ENCODE measurements at places on chromosomes 12 and 14. TPM values are rescaled to one million over a fixed set of nuclear protein-coding genes. Genes with fewer than 3 reads are reported as not detected.

DNA sequence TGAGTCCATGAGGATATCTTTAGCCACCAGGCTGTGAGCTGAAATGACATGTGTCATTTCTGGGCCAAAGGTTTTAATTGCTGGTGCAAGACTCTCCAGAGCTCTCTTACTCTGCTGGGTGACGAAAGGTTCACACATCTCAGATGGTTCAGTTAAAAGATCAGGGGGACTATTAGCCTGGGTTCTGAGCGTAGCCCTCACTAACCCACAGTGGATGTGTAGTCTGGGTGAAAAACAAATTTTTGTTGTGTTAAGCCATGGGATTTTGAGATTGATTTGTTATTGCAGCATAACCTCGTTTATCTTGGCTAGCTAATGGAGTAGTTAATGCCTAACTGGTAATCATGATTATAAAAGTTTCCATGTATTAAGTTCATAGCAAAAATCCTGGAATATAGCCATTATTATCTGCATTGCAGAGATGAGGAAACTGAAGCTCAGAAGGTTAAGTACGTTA, 251.5 kb downstream of the RMST start:
- no peak for DNase-seq
- no peak overlapping the region for H3K27ac ChIP-seq
- H3K4me3 ChIP-seq, result no peak overlapping the region

DNA sequence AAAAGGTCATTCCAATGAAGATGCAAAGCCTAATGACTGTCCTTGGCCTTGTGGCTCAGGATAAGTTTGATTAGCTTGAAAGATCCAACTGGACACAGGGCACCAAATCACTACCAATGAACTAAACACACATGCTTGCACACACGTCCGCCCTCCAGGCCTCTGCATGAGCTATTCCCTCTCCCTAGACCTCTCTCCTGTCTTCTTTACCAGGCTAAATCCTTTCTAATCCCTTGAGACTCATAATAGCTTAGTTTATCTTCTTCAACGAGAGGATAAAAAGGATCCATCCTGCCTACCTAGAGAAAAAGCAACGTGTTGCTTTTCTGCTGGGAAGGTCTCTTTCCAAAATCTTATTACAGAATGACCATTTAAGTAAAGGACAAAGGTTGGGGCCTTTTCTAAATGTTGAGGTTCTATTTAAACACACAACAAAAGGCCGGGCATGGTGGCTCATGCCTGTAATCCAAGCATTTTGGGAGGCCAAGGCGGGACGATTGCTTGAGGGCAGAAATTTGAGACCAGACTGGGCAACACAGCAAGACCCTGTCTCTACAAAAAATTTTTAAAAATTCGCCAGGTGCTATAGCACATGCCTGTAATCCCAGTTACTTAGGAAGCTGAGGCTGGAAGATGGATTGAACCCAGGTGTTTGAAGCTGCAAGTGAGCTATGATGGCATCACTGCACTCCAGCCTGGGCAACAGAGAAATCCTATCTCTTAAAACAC, 22.4 kb downstream of the PXN start:
- peaks cover 2% of the 10 kb centered on the region for H3K36me3 ChIP-seq
- H3K27me3 ChIP-seq, result no peaks in the 10 kb centered on the region

GRCh38 chr14:99035712-99036610, 236.0 kb downstream of the BCL11B start:
- H3K4me3 ChIP-seq, result no peak overlapping the region
- DNase-seq, result no peak
- peaks cover 14% of the 10 kb centered on the region for H3K4me1 ChIP-seq
- H3K27ac ChIP-seq, result no peak overlapping the region
- no peaks in the 10 kb centered on the region for H3K36me3 ChIP-seq

Gene OTUB2
- total RNA-seq, result 4.1 TPM

Gene KCNC2
- total RNA-seq, result 3.2 TPM

DNA sequence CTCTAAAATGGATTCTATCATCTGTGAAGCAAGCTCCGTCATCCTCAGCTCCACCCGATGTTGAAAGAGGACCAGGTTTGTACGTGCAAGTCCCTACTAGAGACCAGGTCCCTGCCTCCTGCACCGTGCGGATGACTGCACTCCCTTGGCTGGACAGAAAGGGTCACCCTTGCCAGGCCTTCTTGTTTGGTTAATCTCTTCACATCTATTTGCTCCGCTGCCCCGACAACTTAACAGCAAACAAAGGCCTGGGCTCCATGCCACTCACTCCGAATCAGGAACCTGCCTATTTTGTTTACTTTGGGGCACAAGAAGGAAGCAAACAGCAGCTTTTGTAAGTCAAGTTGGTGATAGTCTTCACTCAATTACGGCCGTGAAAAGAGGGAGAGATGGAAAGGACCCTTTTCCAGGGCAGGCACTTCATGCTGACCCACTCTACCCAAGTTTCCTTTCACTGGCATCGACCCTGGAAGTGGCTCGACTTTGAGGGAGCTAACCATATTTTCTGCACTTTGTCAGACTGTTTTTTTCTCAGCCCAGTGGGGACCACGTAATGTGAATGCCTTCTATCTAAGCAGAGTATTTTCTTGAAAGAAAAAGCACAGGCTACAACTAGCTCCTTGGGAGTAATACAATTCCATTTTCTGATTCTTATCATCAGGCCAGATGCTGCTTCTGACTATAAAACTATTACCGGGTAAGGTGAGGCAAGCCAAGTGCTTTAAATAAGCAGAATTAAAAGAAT, 202.6 kb downstream of the FOXN3 start:
- no peak overlapping the region for H3K4me3 ChIP-seq
- H3K27me3 ChIP-seq, result no peaks in the 10 kb centered on the region
- peak overlapping the region; percentile 61 for H3K27ac ChIP-seq
- no peaks in the 10 kb centered on the region for H3K36me3 ChIP-seq
- H3K4me1 ChIP-seq, result peaks cover 23% of the 10 kb centered on the region

DNA sequence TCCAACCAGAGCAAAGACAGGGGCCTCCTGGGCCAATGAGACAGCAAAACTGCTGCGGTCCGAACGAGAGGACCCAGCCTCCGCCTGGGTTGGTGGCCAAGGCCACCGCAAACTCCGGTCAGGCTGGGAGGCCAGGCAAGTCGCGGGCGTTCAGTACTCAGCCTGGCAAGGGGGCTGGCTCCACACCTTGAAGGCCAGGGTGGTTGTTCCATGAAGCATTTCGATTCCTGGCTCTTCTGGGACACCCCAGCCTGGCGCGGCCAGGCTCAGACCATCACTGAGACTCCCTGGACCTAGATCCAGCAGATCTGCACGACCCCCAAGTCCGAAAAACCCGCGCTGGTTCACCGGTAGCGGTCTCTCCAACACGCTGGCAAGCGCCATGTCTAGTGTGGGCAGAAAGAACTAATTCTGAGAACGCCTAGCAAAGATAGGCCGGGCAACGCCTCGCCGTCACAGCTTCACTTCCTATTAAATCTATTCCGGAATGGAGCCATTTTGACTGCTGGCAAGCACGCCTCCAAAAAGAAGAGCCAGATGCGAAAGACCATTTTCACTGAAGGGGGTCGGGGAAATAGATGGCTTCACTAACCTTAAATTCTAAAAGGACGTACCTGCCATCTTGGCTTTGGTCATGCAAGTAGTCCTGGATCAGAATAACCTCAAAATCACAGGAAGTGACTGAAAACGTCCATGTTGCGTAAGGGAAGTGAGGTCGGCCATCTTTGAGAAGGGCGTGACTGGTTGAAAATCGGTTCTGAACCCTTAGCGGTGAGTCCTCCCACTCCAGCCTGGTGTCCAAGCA, at the start of gene PSMB5:
Gene PSMB5, minus strand, starts transcription at position 403 of the 805 bp plus-strand sequence. Its CDS starts 19 bp downstream, at position 384.
- H3K4me3 ChIP-seq, result peak within 1 kb of the TSS; percentile 74
- peaks cover 30% of the 10 kb centered on the region for H3K36me3 ChIP-seq
- H3K27ac ChIP-seq, result peak within 1 kb of the TSS; percentile 97
- H3K4me1 ChIP-seq, result peaks cover 14% of the 10 kb centered on the region
- DNase-seq, result peak; percentile 92

Gene LRRC43
- total RNA-seq, result 4.6 TPM

DNA sequence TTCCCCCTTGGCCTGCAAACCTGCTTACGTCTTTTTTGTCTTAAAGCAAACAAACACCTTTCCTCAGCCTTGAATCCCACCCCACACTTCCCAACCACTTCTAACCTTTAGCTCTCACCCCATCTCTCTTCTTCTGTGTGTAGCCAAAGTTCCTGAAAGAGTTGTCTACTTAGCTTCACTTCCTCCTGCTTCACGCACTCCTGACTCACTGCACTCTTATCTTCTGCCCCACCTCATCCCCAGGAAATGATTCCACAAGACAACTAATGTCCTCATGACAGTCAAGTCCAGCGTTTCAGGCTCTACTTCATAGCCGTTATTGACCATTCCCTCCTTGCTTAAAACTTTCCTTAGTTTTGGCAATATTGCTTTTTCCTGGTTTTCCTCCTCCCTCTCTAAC, 22.4 kb downstream of the EIF2B2 start:
- H3K27ac ChIP-seq, result no peak overlapping the region
- no peaks in the 10 kb centered on the region for H3K27me3 ChIP-seq
- no peaks in the 10 kb centered on the region for H3K4me1 ChIP-seq
- H3K4me3 ChIP-seq, result no peak overlapping the region
- H3K36me3 ChIP-seq, result peaks cover 25% of the 10 kb centered on the region

GRCh38 chr12:6822426-6823135, 960 bp downstream of the GPR162 start:
- no peak for DNase-seq
- H3K27me3 ChIP-seq, result no peaks in the 10 kb centered on the region
- peaks cover 95% of the 10 kb centered on the region for H3K4me1 ChIP-seq
- peak overlapping the region; percentile 72 for H3K4me3 ChIP-seq
- H3K27ac ChIP-seq, result peak overlapping the region; percentile 89

Gene SAMD15
- 4.2 TPM for total RNA-seq

DNA sequence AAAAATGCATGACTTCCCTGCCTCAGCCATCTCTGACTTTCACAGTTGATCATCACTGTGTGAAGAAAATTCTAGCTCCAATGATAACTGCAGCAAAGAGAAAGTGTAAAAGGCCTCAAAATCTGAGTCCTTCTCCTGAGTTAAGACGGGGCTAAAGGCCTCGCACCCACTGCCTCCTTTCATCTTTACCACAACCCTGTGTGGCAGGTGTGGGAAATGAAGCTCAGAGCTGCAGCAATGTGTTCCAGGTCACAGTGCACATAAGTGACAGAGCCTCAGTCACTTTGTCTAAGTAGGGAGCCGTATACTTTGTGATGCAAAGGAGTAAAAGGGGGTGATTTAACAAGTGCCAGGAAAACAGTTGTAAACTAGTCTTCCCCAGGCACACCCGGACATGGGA, 144.7 kb upstream of the TMCC3 start:
- DNase-seq, result no peak
- H3K27ac ChIP-seq, result no peak overlapping the region
- H3K27me3 ChIP-seq, result no peaks in the 10 kb centered on the region
- no peaks in the 10 kb centered on the region for H3K4me1 ChIP-seq

DNA sequence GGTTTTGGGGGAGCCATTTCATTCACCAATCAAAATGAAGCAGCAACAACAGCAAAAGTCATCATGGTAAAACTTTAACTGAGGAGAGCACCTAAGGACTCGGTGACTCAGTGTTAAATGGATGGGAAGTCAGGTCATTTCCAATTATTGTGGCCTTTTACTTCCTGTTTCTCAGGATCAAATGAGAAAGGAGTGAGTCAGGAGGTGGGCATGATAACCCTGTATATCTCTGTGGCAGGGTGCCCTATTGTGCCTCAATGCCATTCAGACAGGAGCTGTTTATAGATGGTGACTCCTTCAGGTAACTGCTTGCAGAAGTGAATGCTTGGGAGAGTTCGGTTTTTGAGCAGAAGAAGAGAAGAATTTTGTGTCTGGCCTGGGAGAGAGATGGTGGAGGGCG, 135.5 kb upstream of the CPM start:
- no peaks in the 10 kb centered on the region for H3K36me3 ChIP-seq
- DNase-seq, result no peak
- H3K27ac ChIP-seq, result no peak overlapping the region
- H3K27me3 ChIP-seq, result no peaks in the 10 kb centered on the region
- no peak overlapping the region for H3K4me3 ChIP-seq

DNA sequence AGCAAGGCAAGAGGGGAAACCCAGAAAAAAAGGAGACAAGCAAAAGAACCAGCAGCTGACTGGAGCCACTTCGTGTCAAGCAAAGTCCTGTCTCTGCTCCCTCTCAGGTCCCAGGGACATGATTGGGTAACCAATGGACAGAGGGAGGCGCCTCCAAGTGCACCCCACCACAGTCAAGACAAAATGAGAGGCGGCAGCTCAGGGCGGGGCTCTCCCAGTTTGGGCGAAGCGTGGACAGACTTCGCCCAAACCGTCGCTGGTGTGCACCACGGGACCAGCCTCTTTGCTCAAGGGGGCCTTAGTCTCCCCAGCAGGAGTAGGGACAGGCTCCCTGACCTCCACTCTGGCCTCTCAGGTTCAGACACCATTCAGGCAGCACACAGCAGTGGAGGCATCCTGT, 1.5 kb upstream of the BEGAIN start:
- H3K27ac ChIP-seq, result no peak overlapping the region
- no peak for DNase-seq
- peaks cover 16% of the 10 kb centered on the region for H3K27me3 ChIP-seq
- peaks cover 26% of the 10 kb centered on the region for H3K4me1 ChIP-seq
- no peaks in the 10 kb centered on the region for H3K36me3 ChIP-seq

All from spinal cord (tissue), 10 donors.